Aorta (tissue), 5 donors: ENCODE measurements at places on chromosomes 1 and 21. TPM values are rescaled to one million over a fixed set of nuclear protein-coding genes. Genes with fewer than 3 reads are reported as not detected.

DNA sequence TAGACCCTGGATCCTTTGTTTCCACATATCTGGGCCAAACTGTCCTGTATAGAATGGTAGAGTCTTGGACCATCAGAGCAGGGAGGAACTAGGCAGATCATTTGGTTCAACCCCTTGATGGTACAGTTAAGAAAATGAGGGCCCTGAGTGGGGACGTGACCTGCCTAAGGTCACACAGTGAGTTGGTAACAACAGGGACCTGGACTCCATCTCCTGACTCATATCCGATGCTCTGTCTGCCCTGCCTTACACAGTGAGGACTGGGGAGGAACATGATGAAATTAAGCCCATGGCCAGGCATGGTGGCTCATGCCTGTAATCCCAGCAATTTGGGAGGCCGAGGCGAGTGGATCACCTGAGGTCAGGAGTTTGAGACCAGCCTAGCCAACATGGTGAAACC is 440.2 kb downstream of the PTPRU start:
- DNase-seq, result no peak

DNA sequence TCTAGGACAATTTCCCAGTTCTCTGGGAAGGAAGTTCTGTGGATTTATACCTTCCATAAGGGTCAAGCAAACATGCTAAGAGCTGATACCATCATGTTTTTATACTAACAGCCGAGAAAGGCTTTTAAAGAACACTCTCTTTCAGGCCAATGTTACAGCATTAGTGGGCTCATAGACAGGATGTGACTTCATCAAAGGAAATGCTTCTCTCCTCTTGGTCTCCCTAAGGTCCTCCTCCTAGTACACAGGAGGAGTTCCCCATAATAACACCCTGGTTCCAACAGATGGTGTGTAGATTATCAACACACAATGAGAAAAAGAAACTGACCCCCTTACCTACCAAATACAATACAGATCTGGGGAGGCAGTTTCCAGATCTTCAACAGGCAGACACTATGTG is 26.7 kb upstream of the GLIS1 start:
- DNase-seq, result no peak

DNA sequence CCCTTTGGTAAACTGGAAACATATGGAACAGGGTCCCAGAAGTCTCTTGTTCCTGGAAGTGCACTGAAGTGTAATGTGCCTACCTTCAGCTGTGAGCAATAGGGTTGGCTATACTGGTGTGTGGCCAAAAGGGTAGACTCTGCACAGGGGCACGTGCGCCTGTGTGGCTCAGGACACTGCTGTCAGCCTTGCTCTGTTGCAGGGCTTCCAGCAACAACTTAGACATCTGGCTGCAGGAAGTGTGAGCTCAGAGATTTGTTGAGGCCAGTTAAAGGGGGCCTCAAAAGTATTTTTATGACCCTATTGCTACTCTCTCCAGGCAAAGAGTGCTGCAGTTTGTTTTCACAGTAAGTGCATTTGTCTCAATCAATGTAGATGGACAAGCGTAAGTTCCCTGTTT is 7.5 kb downstream of the CTPS1 start:
- DNase-seq, result no peak

GRCh38 chr1:165284454-165284853 is 72.1 kb downstream of the LMX1A start:
- DNase-seq, result no peak

DNA sequence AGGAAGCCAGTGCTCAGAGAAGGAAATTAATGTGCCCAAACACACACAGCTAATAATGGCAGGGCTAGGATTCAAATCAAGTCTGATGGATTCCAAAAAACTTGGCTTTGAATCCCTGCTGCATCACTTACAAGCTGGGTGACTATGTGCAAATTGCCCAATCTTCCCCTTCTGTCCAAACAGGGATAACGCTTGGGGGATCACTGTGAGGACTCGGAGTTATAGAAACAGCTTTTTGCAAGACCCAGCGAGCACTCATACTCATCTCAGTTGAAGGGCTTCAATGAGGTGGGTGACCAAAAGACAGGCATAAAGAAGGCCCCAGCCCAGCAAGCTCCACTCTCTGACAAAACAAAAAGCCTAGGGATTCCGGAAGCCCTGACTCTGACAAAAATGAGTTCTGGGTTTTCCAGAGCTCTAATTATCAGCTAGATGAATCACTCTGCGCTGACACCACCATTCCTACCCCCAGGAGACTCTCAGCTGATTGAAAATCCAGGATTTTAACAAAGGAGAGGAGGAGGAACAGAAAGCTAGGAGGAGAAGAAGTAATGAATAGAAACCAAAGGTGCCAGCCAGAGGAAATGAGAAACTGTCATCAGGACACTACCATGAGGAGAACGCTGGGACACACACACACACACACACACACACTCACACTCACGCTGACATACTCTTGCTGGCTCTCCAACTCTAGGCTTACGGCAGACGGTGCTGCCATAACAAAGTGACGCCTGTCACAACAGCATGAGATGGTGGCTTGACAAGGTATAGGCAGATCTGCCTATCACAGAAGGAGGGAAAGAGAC is 1.6 kb upstream of the STK40 start:
- peak; percentile 76 for DNase-seq

DNA sequence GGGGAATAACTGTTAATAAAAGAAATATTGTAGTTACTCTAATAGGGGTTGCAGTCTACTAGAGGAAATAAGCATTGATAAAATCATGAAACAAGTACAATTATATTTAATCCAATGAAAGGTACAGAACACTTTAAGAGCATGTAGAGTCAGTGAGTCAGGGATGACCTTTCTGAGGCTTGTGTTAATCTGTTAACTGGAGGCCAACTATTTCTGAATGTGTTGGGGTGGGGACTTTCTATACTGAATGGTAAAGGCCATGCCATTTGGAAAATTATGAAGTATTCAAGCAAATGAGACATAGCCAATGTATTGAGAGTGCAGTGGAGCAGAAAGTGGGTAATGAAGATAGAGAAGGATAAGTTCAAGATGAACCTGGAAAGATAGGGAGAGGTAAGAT is 646.2 kb downstream of the ADGRL2 start:
- DNase-seq, result no peak

GRCh38 chr1:187744665-187745064 is 915.9 kb downstream of the PLA2G4A start:
- no peak for DNase-seq

DNA sequence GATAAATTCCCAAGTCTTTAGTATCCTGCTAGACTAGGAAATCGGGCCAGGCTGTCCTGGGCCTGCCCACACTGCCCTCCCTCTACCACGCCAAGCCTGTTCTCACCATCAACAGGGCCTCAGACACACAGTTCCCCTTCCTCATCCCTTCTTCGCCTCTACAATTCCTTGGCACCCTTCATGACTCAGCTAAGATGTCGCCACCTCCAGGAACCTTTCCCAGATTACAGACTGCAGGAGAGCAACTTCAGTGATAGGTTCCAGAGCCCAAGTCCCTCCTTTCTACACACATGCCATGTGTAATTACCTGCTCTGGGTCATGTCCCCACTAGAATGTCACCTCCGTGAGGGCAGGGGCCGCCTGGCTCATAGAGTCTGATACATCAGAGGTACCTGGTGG is 3.3 kb downstream of the RIMS3 start:
- no peak for DNase-seq

DNA sequence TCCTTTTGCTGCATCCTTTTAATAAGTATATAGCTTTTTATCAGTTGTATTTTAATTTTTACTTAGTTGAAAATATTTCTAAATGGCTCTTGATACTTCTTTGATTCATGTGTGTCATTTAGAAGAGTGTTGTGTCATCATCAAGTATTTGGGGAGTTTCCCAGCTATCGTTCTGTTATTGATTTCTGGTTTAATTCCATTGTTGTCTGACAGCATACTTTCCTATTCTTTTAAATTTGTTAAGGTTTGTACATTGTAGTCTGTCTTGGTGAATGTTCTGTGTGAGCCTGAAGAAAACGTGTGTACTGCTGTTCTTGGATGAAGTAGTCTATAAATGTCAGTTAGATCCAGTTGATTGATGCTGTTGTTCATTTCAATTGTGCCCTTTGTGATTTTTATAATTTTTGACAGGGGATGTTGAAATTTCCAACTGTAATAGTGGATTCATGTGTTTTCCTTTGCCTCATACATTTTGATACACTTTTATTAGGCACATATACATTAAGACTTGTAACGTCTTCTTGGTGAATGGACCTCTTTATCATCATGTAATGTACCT is 24.8 kb downstream of the SDCCAG8 start:
- DNase-seq, result no peak

The CLIC6 gene
- 3.0 TPM for total RNA-seq

The TNNT2 gene
- total RNA-seq, result 0.21 TPM

The SPATA45 gene
- 0.78 TPM for total RNA-seq

The MIER1 gene
- 55.7 TPM for total RNA-seq

The DPYD gene
- 51.3 TPM for total RNA-seq
